Stimulated activated CD4-positive, alpha-beta T cell treated with anti-CD3 and anti-CD28 coated beads, TNF-alpha, amount 100 ng/mL, for 1 hour (primary cell): ENCODE measurements at places on chromosomes 2 and 18.

GRCh38 chr2:191167766-191168165, 17.0 kb upstream of the STAT4 start:
- DNase-seq = no peak

- DNase-seq = no peak
Measured at GRCh38 chr18:67583621-67584020, 67.1 kb upstream of the DSEL start.

- DNase-seq = no peak
Measured at GRCh38 chr2:220743203-220743602, 828.9 kb downstream of the EPHA4 start.

GRCh38 chr2:154549869-154550268, 148.6 kb upstream of the KCNJ3 start:
- DNase-seq = no peak

GRCh38 chr2:110678457-110679336, 834 bp upstream of the BUB1 start:
- DNase-seq = no peak

DNA sequence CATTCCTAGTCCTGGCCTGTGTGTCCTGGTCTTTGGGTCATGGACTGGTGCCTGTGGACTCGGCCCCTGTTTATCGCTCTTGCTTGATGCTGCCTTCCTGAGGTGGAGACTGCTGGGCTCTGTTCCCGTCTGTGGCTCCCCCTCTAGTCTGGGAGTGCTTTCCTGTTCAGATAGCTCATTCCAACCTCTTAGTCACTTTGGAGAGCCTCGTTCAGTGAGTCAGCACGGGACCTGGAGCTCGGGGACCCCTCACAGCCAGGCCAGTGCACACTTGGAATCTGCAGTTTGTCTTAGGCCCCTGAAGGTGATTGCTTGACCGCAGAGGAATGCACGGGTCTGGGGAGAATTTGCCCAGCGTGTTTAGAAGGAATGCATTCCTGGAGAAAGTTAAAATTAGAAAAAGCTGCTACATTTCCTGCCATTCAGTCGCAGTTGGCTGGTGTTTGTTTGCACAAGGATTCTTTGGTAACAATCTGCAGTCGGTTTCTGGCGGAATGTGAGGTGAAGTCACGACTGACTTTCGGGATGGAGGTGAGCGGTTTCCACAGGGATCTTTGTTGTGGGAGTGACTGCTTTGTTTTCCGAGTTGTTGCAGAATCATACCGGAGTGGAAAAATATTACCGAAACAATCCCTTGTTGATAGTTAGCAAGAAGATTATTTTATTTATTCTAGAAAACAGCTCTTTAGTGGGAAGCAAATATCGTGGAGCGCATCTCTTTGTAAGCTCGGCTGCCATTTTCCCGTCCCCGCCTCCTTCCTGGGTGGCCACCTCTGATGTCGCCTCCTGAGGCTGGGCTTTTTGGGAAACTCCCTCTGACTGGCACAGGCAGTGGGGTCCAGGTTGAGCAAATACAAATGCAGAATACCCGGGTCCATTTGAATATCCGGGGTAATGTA, 29.6 kb downstream of the SH3BP4 start:
- no peak for DNase-seq

GRCh38 chr2:153386481-153386897, 92.1 kb downstream of the RPRM start:
- DNase-seq = no peak

- DNase-seq = no peak
Measured at GRCh38 chr18:55179835-55180234, 220.6 kb upstream of the CCDC68 start.

GRCh38 chr2:157725846-157726245, 97.2 kb upstream of the ACVR1C start:
- no peak for DNase-seq

GRCh38 chr2:64222351-64222750, 78.1 kb upstream of the PELI1 start:
- DNase-seq = no peak

- DNase-seq = no peak
Measured at GRCh38 chr2:6384341-6384740, 481.4 kb downstream of the CMPK2 start.

GRCh38 chr2:207727261-207727660, 15.8 kb downstream of the CCNYL1 start:
- DNase-seq = no peak

DNA sequence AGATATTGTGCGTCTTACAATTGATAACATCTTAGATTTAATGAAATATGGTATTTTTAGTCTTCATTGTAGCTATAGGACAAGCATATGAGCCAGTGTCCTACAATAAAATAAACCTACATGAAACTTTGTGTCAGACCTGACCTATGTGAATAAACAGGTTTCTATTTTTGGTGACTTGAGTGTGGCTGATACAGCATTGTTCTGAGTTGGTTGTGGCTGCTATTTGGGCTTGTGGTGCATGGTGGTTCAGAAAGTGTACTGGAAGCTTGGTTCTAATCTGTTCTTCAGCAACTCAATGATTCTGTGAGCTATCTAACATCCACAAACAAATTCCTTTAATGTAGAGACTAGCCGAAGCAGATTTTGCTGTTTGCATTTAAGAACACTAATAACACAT, 64.9 kb upstream of the MAP2 start:
- no peak for DNase-seq

- DNase-seq = no peak
Measured at GRCh38 chr2:174840436-174840835, 76.2 kb upstream of the CHRNA1 start.

DNA sequence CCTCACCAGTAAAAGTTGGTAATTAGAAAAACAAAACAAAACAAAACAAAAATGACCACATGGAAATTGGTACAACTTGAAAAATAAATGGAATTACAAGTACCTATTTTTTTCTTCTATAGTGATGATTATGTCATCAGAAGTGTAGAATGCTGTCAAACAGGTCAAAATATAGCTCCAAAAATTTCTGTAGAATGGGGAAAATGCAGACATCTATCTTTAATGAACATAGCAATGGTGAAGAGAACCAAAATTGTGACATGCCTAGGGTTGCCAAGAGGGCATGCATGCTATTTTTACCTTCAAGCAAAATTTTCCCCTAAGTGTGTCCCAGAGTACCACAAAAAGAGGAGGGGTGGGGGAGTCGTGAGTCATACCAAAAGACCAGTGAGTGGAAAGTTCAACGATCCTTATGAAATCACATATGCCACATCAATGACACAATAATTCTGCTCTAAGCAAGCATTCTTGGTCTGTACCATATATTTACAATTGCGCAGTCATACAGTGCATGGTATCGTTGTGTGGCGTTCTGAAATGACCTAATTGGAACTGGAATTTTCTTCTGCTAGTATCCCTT, 1436.4 kb downstream of the SUCLG1 start:
- no peak for DNase-seq

DNA sequence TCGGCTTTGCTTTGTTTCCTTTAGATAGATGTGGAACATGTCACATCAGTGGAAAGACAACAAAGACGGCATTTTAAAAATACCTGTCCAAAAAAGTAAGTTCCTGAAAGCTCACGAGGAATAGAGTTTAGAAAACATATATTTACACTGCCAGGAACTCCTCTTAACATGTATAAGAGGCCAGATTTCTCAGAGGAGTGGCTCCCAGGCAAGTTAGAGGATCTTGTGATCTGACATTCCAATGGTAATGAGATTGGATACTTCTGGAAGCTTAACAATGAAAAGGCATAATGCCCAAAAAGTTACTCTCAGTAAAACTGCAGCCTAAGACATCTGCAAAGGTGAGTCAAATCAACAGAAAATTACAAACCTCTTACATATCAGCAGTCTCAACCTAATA, 77.1 kb downstream of the CYRIA start:
- DNase-seq = no peak

- DNase-seq = no peak
Measured at GRCh38 chr2:233852056-233852455, 2.3 kb downstream of the HJURP start.

- no peak for DNase-seq
Measured at GRCh38 chr2:146633159-146633558, 1211.7 kb upstream of the ACVR2A start.

DNA sequence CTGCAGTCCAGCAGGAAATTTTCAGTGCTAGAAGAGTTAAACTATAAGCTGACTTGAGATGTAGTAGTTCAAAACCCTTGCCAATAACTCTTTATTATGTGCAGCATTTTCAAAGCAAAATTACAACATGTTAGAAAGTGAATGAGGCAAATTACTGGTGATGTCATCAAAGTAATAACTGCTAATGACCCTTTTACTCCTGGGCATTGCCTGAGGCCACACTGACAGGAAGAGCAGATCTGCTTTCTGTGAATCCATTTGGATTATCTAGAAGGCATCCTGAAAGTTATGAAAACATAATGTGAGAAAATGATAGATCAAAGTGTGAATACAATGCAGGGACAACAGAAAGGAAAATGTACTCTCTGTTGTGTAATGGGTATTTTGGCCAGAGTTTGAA, 139.6 kb upstream of the TRIB2 start:
- DNase-seq = no peak

DNA sequence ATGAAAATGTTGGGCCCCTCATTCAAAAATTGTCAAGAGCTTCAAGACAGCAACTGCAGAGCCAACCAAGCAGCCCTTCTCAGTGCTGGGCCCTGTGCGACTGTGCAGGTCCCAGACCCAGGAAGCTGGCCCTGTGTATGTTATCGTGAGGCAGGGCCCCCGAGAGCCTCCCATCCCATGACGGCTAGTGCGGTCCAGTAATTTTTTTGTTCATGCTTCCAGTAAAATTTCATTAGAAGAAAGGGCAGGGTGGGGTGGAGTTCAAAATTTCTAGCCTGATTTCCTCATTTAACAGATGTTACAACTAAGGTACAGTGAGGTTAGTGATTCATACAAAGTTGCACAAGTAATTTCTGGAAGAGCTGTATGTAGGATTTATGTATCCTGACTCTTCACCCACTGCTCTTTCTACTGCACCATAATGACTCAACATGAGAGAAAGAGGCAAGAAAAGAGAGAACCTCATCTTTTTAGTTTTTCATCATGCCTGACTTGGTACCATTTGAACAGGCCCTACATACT, 105.5 kb downstream of the ZEB2 start:
- no peak for DNase-seq

DNA sequence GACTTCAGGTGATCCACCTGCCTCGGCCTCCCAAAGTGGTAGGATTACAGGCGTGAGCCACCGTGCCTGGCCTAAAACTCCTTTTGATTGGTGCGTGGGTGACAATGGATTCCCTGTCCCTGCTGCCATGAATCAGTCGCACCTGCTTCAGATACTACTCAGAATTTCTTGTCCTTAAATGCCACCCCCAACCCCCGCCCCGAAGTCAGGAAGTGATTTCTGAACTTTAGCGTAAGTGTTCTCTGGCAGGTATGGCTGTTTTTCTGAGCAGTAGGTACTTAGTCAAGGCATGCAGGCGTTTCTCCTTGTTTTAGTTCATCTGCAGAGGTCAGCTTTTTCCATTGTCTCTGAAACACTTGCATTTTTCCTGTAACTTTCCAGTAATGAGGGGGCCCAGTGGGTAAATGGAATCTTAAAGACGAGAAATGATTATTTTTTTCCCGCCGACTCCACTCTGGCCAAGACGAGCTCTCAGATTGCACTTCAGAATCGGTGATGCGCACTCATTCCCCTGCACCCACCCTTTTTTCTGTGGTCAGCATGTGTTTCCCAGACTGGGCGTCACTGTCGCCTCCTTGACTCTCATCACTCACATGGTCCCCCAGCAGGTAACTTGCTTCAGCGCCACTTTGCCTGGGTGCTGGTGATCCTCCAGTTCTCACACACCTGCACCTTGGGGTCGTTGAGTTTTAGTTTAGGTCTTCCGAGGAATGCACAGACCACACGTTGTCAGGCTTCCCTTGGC, 179.7 kb downstream of the GBX2 start:
- DNase-seq = no peak

DNA sequence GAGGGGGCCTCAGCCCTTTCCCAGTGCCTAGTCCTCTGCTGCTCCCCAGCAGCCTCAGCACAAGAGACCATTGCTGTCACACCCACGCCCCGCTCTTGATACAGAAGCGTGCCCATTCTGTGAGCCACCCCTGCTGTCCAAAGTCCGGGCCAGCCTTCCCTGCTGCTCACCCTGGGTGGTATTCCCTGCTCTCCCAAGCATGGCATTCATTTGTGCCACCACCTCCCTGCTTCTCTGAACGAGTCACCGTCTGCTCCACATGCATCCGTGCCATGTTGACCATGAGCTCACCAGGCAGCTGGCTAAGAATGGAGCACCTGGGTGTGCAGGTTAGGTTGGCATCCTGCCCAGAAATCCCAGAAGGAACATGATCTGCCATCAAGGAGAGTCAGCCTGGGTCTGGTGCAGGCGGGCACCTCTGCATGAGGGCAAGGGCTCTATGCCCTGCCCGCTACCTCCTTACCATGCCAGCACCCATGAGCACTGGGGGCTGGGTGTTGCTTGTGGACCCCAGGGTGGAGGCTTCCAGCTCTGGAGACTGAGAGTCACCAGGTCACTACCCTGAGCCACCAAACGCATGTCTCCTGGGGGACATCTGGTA, 63.0 kb downstream of the TWIST2 start:
- no peak for DNase-seq

- DNase-seq = no peak
Measured at GRCh38 chr2:100484390-100484789, 14.1 kb downstream of the NMS start.

- no peak for DNase-seq
Measured at GRCh38 chr2:217370391-217370790, 510.5 kb upstream of the TNP1 start.

- no peak for DNase-seq
Measured at GRCh38 chr18:8987241-8987640, 115.3 kb upstream of the NDUFV2 start.
